ENCODE measurements at places on chromosomes 12 and 14. TPM values are rescaled to one million over a fixed set of nuclear protein-coding genes. Genes with fewer than 3 reads are reported as not detected.
A peak's percentile ranks its signal among the peaks of the same experiment; 100 is the strongest.

- DNase-seq, result no peak
- H3K4me3 ChIP-seq, result no peak overlapping the region
- no peaks in the 10 kb centered on the region for H3K27me3 ChIP-seq
- peaks cover 13% of the 10 kb centered on the region for H3K36me3 ChIP-seq
These were observed 46.5 kb downstream of the PAPLN start for GRCh38 chr14:73283608-73284379.

DNA sequence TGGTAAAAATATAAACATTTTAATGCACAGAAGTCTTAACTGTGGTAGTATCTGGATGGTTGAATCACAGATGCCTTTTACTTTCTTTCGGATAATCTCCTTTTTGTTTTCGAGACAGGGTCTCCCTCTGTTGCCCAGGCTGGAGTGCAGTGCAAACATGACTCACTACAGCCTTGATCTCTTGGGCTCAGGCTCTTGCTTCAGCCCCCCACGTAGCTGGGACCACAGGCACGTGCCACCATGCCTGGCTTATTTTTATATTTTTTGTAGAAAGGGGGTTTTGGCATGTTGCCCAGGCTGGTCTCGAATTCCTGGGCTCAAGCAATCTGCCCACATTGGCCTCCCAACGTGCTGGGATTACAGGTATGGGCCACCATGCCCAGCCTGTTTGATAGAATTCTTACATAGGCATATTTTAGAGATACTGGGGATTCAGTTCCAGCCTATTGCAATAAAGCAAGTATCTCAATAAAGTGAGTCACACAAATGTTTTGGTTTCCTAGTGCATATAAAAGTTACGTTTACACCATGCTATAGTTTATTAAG, 99.2 kb downstream of the SNAPC1 start:
- DNase-seq, result no peak
- no peak overlapping the region for H3K4me3 ChIP-seq
- H3K4me1 ChIP-seq, result no peaks in the 10 kb centered on the region
- H3K27ac ChIP-seq, result no peak overlapping the region
- no peaks in the 10 kb centered on the region for H3K27me3 ChIP-seq

DNA sequence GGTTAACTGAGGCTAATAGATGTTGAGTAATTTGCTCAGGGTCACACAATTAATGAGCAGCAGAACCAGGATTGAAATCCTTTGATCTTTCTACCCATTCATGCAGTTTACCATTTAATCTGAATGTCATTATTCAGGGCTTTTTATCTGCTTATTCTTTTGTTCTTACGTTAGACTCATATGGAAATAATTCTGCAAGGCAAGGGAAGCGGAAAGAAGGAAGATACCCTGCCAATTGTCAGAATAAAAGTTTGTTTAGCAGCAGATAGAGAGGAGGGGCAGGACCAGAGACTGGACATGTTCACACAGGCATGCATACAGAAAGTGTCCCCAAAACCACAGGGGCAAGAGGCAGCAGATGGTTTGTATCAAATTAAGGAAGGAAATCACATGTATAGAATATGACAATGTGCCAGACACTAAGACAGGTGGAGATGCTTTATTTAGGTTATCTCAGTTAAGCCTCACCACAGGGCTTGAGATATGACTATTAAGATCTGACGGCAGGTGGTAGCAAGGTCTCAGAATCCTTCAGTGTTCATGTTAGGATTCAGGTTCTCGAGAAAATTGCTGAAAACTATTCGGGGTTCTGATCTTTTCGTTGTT, 29.8 kb downstream of the BRMS1L start:
- H3K27ac ChIP-seq, result no peak overlapping the region
- no peak overlapping the region for H3K4me3 ChIP-seq
- no peaks in the 10 kb centered on the region for H3K4me1 ChIP-seq
- no peak for DNase-seq
- H3K27me3 ChIP-seq, result no peaks in the 10 kb centered on the region
- H3K36me3 ChIP-seq, result no peaks in the 10 kb centered on the region

GRCh38 chr12:64672925-64673409, 62.7 kb downstream of the RASSF3 start:
- H3K4me1 ChIP-seq, result peaks cover 96% of the 10 kb centered on the region
- peak overlapping the region; percentile 8 for H3K4me3 ChIP-seq
- DNase-seq, result no peak
- H3K36me3 ChIP-seq, result no peaks in the 10 kb centered on the region

- H3K4me3 ChIP-seq, result no peak overlapping the region
- no peaks in the 10 kb centered on the region for H3K4me1 ChIP-seq
- no peaks in the 10 kb centered on the region for H3K27me3 ChIP-seq
- peaks cover 49% of the 10 kb centered on the region for H3K36me3 ChIP-seq
- DNase-seq, result no peak
These were observed 88.7 kb downstream of the PLBD1 start for GRCh38 chr12:14479004-14479403.

DNA sequence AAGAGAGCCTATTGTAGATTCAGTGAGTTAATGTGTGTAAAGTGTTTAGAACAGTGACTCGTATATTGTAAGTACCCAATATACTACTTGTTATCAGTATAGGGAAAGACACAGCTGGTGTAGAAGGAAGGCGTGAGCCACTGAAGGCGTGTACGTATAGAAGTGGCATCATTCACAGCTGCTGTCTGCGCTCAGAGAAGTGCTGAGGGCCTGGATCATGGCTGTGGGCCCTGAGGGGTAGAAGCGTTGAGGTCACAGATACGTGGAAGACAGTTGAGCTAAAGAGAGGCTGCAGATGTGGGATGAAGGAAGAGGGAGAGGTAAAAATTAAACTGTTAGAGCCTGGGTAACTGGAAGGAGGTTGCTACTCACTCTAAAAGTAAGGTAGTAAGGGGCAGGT, 5.9 kb downstream of the C12orf75 start:
- H3K27ac ChIP-seq, result peak overlapping the region; percentile 37
- H3K4me1 ChIP-seq, result peaks cover 47% of the 10 kb centered on the region
- H3K27me3 ChIP-seq, result no peaks in the 10 kb centered on the region

- peaks cover 22% of the 10 kb centered on the region for H3K4me1 ChIP-seq
- no peaks in the 10 kb centered on the region for H3K36me3 ChIP-seq
- no peak overlapping the region for H3K4me3 ChIP-seq
- H3K27ac ChIP-seq, result no peak overlapping the region
- H3K27me3 ChIP-seq, result no peaks in the 10 kb centered on the region
These were observed 1.4 kb upstream of the ASIC1 start for GRCh38 chr12:50055831-50056638.

DNA sequence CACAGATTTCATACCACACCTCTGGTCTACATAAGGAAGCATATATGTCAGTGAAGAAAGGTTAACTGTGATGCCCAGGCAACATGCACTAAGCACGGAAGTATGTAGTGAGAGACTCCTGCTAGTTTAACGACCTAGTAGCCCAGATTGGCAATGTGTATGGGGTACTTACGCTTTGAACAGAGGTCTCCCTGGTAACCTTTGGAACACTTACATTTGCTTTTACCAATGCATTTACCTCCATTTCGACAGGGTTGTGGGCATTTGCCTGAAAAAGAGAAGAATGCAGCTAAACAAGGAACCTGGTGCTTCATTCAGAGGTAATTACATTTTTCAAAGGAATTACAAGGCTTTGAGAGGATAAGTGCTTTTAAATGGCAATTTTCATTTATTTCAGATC, 65.2 kb downstream of the WIF1 start:
- no peaks in the 10 kb centered on the region for H3K36me3 ChIP-seq
- H3K4me3 ChIP-seq, result no peak overlapping the region
- no peaks in the 10 kb centered on the region for H3K27me3 ChIP-seq
- no peak overlapping the region for H3K27ac ChIP-seq
- no peak for DNase-seq
- no peaks in the 10 kb centered on the region for H3K4me1 ChIP-seq

GRCh38 chr12:124739953-124740561, 123.6 kb downstream of the SCARB1 start:
- peaks cover 7% of the 10 kb centered on the region for H3K4me1 ChIP-seq
- no peaks in the 10 kb centered on the region for H3K36me3 ChIP-seq
- no peak for DNase-seq
- H3K27ac ChIP-seq, result peak overlapping the region; percentile 35
- no peaks in the 10 kb centered on the region for H3K27me3 ChIP-seq

DNA sequence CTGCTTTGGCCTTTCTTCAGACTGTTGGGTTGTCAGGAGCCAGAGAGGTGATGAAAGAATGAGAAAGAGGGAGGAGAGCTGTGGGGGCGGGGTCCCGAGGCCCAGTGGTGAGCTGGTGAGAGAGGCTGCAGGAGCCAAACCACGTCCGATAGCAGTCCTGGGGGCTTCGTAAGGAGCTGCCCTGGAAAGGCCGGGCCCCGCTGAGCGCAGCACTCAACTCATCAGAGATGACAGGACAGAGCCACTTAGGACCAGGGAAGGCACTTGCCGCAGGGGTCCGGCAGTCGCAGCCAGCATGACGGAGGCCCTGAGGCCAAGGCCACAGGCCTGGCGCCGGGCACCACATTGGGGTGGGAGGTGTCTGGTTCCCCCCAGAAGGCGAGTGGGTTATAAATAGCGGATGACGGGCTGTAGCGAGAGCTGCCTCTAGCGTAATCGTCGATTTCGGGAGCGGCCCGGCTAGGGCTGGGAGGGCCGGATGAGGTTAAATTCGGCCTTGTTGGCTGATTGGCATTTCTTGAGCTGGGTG, 179.0 kb downstream of the TSPAN9 start:
- no peaks in the 10 kb centered on the region for H3K36me3 ChIP-seq
- peaks cover 19% of the 10 kb centered on the region for H3K4me1 ChIP-seq
- H3K27me3 ChIP-seq, result no peaks in the 10 kb centered on the region
- H3K27ac ChIP-seq, result no peak overlapping the region
- no peak overlapping the region for H3K4me3 ChIP-seq

GRCh38 chr12:26185532-26186320, 9.6 kb upstream of the SSPN start:
- H3K36me3 ChIP-seq, result no peaks in the 10 kb centered on the region
- no peaks in the 10 kb centered on the region for H3K27me3 ChIP-seq
- no peak overlapping the region for H3K4me3 ChIP-seq
- DNase-seq, result no peak
- H3K27ac ChIP-seq, result no peak overlapping the region
- H3K4me1 ChIP-seq, result no peaks in the 10 kb centered on the region

GRCh38 chr14:57533214-57533613, 39.6 kb upstream of the CCDC198 start:
- H3K4me3 ChIP-seq, result no peak overlapping the region
- no peak overlapping the region for H3K27ac ChIP-seq
- DNase-seq, result no peak
- H3K27me3 ChIP-seq, result no peaks in the 10 kb centered on the region
- H3K36me3 ChIP-seq, result no peaks in the 10 kb centered on the region
- no peaks in the 10 kb centered on the region for H3K4me1 ChIP-seq

- H3K4me3 ChIP-seq, result no peak overlapping the region
- H3K36me3 ChIP-seq, result no peaks in the 10 kb centered on the region
- no peaks in the 10 kb centered on the region for H3K27me3 ChIP-seq
- H3K4me1 ChIP-seq, result no peaks in the 10 kb centered on the region
These were observed 41.7 kb downstream of the NPAS3 start for GRCh38 chr14:32980178-32980901.

GRCh38 chr12:87943023-87943422, 86.2 kb downstream of the C12orf50 start:
- no peak for DNase-seq
- H3K27me3 ChIP-seq, result no peaks in the 10 kb centered on the region
- no peaks in the 10 kb centered on the region for H3K4me1 ChIP-seq
- no peaks in the 10 kb centered on the region for H3K36me3 ChIP-seq
- no peak overlapping the region for H3K4me3 ChIP-seq

- no peaks in the 10 kb centered on the region for H3K4me1 ChIP-seq
- H3K27ac ChIP-seq, result no peak overlapping the region
- DNase-seq, result no peak
These were observed 1538.3 kb upstream of the SEL1L start for GRCh38 chr14:83071888-83072501.

DNA sequence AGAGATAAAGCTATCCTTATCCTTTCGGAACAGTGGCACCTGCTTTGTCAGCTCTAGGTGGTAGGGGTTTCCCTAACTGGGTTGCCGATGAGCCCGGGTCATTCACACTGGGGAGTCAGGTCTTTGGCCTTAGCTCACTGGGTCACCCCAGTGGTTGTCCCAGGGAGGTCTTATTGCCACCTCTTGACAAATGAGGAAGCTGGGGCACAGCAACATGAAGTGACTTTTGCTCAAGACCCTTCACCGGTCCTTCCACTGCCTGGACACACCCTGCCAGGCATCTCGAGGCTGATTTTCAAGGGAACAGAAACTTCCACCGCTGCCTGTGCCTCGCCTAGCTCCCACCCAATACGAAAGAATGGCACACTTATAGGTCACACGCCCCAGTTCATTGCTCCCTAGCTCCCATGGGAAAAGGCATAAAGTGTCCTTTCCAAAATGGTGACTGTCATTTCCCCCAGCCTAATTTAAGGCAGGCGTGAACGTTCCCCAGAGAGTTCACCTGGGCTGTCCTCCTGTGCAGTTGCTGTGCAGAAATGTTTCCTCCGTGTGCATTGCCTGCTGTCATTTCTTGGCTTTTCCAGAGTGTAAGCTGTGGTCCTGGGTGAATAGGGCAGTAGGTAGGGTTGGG, 156.1 kb upstream of the CCND2 start:
- H3K4me1 ChIP-seq, result peaks cover 13% of the 10 kb centered on the region
- DNase-seq, result no peak
- no peak overlapping the region for H3K27ac ChIP-seq
- no peaks in the 10 kb centered on the region for H3K27me3 ChIP-seq
- no peaks in the 10 kb centered on the region for H3K36me3 ChIP-seq

Gene USP44
- total RNA-seq, result 2.5 TPM

Gene PTPRO
- 19.5 TPM for total RNA-seq

Gene CLEC4D
- total RNA-seq, result not detected

Gene RNASE1
- total RNA-seq, result 922 TPM

Gene AGAP2
- total RNA-seq, result 3.5 TPM

Gene MYBPC1
- 1.5 TPM for total RNA-seq

Gene CPNE6
- 1.3 TPM for total RNA-seq

Gene TAS2R46
- 3.0 TPM for total RNA-seq
